ENCODE measurements at places on chromosomes 7 and 10.
A peak's percentile ranks its signal among the peaks of the same experiment; 100 is the strongest.

DNA sequence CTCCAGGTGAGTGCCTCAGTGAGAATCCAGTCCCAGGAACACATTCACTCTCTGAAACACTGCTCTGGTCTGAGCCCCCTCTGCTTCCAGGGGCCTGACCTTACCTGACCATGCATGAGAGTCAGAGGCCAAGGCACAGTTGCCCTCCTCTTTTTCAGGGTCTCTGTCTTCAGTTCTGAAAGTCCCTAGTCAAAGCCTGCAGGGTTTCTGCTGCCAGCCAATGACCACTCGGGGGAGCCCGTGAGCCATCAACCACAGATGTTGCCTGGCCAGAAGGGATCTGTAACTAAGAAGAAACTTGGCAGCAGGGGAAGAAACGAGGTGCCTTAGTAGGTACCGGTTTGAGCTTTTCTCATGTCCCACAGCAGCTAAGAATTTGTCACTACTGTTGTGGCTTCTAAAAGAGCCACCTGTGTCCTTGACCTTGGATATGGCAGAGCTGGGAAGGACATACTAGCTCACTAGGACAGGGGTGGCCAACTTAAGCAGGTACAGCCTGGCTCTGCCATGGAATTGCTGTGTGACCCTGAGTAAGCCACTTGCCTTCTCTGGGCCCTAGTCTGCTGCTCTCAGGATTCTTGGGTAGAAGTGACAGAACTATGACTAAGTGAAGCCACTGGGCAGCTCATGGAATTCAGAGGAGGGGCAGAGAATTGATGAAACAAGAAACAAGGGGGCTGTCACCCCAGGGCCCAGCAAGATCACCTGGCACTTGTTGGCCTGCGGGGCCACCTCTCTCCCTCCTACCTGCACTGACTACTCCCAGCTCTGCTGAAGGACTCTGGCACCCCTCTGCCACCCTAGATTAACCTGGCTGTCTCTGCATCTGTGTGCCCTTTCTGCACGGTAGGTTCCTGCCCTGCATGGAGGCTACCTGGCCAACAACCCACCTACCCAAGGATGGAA lies 83.8 kb upstream of the GPR26 start:
- peak; percentile 66 for DNase-seq

DNA sequence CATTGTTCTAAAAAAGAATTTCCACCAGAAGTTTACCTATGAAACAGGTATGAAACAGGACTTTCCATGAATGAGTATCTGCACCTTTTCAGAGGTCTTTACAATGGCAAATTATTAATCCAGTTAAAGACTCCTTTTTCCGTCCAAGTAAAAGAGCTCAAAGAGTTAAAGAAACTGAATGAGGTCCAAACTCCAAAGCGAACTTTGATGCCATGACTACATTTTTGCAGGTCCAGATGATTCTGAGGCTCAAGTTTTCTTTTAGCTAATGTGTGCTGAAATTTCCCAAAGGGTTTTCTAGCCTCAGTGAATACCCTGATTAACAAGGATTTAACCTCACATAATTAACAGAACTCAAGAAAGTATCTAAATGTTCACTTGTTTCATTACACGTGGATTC lies 9.8 kb downstream of the CUBN start:
- no peak for DNase-seq

DNA sequence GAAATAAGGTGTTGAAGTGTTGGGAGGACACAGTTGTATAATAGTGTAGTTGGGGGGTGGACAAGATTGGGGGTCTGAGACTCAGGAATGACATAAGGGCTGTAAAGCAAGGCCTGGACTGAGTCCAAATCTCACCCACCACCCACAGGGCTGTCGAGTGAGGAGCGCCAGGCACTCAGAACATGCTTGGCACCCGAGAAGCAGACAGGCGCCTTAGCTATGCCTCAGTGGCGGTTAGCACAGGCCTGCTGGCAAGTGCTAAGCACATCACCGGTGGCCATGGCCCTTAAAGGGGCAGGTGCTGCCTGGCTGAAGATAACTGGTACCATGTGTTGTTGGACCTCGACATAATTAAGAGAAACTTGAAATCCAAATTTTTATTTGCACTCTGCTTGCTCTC lies 90.7 kb downstream of the COL13A1 start:
- DNase-seq, result no peak

- DNase-seq, result no peak
Measured at GRCh38 chr10:132199268-132199853, 12.6 kb downstream of the DPYSL4 start.

DNA sequence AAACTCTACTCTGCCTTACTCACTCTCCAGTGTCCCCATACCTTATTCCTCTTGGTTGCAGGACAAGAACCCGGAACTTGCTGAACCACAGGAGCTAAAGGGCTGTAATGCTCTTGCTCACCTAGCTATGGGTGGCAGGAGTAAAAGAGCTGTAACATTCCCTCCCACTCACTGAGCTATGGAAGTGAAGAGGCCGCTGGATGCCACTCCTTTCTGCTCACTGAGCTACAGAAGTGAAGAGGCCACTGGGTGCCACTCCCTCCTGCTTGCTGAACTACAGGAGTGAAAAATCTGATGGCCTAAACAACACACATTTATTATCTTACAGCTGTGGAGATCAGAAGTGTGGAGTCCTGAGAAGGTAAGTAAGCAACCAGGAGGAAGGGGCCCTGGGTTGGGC lies 17.5 kb downstream of the MRPS24 start:
- peak; percentile 38 for DNase-seq

GRCh38 chr10:122171302-122172075 lies 99.6 kb upstream of the BTBD16 start:
- no peak for DNase-seq

Data from SW480 (cell line).